ENCODE measurements at places on chromosomes 13 and 19.

DNA sequence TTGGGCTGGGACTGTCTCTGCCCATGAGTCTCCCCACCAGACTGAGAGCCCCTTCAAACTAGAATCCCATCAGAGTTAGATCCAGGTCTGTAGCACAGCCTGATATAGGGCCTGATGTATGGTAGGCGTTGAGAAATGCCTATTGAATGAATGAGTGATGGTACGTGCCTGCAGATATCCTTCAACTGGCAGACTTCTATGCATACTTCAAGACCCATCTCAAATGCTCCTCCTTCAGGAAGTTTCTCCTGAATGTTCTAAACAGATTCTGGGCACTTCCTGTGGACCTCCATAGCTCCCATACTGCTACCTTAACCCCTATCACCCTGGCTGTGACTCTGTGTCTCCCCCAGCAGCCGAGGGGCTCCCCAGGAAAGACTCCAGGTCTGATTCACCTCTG is 48.2 kb downstream of the KCNC3 start:
- DNase-seq = no peak

DNA sequence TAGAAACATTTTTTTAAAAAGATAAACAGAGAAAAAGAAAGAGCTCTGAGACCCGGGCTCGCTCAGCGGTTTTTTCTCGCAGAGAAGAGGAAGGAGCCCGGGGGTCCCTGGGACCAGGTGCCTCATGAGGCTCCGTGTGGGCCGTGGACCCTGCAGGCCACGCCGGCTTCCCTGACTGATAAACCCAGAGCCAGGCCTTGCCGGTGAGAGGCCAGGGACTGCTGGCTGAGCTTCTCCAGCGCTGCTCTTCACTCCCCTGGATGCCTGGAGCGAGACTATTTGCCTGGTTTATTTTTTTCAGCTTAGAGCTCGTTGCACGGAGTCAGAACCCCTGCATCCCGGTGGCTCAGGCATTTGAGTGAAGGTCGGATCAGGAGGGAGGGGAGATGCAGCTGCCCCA is 53.4 kb upstream of the F7 start:
- no peak for DNase-seq

GRCh38 chr13:113077566-113077952 is 28.0 kb upstream of the F7 start:
- DNase-seq = no peak

GRCh38 chr13:101384929-101385328 is 31.4 kb downstream of the NALCN start:
- DNase-seq = no peak

DNA sequence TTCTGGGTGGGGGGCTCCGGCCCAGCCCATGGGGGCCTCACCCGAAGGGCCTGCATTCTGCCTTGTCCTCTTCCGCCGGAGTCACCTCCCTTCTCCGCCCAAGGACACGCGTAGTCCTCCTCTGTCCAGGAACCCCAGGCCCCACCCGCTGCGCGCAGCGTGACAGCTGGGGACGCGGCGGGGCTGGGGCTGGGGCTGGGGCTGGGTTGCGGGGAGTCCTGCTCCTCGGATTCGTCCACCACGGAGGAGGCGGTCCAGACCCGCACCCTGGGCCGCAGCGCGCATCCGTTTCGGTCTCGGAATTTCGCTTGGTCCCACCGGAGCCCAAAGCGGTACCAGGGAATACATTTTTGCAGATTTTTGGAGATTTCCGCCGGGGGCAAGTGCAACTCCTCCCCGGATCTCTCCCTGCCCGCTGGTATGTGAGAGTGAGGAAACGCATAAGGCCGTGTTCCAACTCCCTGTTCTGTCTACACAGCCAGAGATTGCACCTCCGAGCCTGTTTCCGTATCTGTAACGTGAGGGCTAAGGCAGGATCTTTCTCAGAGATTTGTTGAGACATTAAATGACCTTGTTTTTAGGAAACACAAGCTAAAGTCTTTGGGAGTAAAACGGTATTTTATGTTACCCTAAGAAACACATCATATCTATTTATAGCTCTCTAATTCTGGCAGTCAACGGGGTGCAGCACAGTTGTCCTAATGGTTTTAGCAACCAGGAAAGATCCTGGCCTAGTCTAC is at the start of gene COX7A1:
COX7A1 (minus strand) TSS at position 96 of the 740 bp plus-strand sequence; CDS start at position 56, 40 bp downstream.
- DNase-seq = no peak

DNA sequence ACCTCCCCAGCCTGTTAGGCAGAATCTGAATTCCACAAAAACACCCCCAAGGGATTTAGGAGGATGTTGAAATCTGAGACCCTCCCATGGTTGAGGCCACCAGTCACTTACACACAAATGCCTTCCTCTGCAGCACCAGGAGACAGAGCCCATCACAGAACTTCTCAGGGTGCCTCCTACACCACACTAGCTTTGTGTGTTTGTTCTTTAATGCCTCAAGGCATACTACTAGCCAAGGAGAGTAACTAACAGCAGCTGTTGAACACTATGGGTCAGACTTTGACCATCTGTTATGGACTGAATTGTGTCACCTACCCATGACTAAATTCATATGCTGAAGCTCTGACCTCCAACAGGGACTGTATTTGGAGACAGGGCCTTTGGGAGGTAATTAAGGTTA is 9.5 kb upstream of the MED26 start:
- no peak for DNase-seq

DNA sequence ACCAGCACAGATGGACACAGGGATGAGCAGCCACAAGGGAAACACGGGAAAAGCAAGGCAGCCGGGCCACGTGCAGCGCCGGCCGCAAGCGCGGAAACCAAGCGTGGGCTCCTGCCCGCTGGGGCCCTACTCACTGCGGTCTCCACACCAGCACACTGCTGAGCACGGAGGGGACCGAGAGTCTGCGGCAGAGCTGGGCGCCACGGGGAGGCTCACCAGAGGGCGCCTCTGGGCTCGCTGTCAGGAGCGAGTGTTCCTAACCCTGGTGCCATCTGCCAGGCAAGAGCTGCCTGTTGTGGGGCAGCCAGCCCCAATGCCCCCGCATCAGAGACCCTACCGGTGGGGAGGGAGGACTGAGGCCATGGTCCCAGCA is 26.5 kb downstream of the MPND start:
- peak; percentile 18 for DNase-seq

- DNase-seq = no peak
These were observed 155.5 kb upstream of the STARD13 start for GRCh38 chr13:33441015-33441414.

- DNase-seq = no peak
These were observed 459.4 kb downstream of the FOXO1 start for GRCh38 chr13:40207001-40207478.

DNA sequence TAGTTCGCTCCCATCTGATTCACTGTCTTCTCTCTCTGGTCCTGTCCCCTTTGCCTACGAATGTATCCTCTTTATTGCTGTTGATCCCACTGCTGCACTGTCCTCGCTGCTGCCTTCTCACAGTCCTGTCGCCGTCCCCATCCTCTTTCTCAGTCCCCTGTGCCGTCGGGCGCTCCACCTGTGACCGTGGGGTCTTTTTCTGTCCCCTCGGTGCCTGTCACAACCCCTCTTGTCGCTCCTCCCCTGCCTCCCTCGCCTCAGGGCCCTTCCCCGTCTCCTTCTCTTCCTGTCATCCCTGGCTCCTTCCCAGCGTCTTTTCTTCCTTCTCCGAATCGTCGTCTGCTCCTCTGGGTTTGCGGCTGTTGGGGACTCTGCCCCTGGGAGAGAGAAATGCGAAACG is 32.3 kb downstream of the SYT3 start:
- no peak for DNase-seq

GRCh38 chr13:27631665-27632064 is 10.0 kb downstream of the POLR1D start:
- DNase-seq = no peak

GRCh38 chr19:53521373-53522202 is 16.4 kb upstream of the ZNF331 start:
- DNase-seq = no peak

- DNase-seq = no peak
These were observed 8.7 kb upstream of the CHST8 start for GRCh38 chr19:33612928-33613619.

GRCh38 chr19:2608602-2608922 is 93.9 kb downstream of the GNG7 start:
- no peak for DNase-seq
